ENCODE measurements at places on chromosomes 7 and 10.

GRCh38 chr10:86363184-86363832, 3.3 kb downstream of the GRID1 start:
- DNase-seq: no peak

DNA sequence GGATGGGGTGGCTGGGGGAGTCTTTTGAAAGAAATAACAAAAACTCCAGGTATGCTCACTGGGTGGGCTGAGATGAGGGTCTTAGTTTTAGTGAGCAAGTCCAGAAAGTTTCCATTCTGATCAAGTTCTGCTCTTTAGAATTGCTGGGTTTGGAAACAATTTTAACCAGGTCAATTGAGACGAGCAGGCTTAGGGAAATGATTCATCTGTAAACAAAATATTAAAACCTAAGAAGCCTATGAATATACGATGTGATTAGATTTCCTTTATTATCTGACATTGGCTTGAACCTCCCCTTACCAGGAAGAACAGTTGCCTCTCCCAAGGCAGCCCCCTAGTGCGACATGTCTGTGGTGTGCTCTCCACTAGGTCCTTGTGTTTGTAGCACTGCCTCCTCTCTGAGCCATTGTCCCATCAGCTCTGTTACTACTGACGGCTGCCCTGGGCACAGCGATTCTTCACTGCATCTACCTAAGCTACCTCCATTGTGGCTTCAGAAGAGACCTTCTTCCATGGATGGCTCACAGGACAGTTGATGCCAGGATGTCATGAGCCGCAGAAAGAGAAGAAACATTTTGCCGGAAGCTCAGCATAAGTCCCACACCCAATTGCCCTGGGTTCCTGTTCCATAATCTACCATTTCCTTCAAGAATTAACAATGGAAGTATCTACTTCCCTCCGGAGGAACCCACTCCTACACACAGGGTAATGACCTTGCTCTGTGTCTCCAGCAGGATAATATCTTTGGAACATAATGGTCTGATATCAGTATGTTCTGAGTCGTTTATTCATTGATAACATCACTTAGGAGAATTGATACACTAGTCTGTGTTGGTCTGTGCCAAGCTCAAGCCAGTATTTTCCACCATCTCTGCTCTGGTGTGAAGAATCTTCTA, 95.1 kb upstream of the ITGB1 start:
- no peak for DNase-seq

DNA sequence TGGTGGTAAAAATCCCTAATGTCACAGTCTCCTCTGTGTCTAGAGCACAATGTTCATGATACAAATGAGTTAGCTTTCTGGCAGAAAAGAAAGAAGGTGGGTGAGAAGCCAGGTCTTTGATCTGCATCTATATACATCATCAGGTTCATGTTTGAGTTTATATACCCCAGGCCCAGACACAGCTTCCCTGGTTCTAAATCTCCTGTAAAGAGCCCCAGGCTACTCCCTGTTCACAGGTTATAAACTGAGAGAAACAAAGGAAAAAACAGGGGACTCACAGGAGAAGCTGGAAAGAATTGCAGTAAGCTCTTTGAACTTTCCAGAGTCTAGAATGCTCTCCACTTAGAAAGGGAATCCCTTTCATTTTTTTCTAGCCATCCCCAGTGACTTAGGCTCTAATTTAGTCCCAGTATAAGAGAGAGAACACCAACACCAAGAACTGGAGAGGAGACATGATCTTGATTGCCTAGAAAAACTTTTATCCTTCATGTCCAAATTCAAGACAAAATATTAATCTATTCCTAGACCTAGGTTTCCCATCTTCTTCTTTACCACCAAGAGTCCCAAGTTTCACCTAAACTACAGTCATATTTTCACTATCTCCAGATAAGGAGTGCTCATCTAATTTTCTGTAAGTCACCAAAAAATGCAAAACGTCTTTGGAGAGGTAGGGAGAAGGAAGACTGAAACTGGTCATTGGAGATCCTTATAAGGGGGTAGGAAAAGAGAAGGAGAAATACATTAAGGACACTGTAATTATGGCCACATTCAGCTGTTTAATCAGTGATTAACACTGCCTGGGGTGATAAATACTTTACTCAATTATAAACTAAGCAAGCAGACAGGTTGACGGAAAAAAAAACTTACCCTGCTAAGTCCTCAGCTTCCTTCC, 469 bp downstream of the MSS51 start:
- no peak for DNase-seq

- no peak for DNase-seq
Observed at GRCh38 chr10:11874568-11875493, 51.7 kb downstream of the PROSER2 start.

DNA sequence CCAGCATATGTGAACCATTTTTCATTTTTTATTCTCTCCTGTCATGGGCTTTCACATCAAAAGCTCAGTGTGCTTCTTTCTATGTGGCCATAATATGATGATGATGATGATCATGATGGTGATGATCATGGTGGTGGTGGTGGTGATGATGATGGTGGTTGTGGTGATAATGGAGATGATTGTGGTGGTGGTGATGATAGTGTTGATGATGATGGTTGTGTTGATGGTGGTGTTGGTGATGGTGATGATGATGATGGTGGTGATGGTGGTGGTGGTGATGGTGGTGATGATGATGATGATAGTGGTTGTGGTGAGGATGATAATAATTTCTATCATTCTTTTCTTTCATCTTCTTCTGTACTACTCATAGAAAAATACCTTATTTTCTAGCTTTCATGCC, 413.1 kb upstream of the VSTM2A start:
- DNase-seq: no peak

DNA sequence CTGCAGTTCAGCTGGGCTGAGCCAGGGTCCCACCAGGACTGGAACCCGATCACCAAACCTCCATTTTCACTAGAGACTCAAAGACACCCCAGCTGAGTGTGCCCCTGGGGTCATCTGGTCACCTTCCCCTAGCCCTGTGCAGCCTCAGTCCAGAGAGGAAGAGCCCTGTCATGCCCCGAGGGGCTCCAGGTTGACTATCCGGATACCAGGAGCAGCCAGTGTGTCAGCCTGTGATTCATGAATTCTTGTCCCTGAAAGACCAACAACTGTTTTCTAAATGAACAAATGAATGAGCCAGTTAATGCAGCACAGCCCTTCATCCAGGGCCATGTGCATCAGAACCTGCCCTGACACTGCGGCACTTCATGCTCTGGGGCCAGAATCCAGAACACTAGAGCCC, 201.9 kb upstream of the TCERG1L start:
- no peak for DNase-seq

DNA sequence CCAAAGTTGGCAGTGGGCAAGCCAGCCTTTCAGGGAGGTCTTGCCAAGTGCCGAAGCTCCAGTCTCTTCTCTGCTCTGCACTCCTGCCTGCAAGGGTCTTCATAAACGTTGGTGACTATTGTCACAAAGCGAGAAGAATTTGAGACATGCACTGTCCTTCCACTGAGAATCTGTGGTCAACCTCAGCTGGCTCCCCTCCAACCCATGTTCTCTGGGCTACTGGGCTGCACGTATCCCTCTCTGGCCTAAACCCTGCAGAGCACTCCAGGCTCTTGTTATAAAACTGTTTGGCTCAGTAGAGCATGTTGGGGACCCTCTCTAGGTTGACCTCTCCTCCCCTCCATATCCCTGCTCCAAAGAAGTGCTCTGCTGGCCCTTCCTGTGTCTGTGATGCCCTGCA, 260.4 kb upstream of the NFE2L3 start:
- no peak for DNase-seq

GRCh38 chr10:97939446-97939990, 89.9 kb downstream of the GOLGA7B start:
- DNase-seq: no peak

GRCh38 chr10:95759233-95759826, 3.4 kb downstream of the ENTPD1 start:
- no peak for DNase-seq

DNA sequence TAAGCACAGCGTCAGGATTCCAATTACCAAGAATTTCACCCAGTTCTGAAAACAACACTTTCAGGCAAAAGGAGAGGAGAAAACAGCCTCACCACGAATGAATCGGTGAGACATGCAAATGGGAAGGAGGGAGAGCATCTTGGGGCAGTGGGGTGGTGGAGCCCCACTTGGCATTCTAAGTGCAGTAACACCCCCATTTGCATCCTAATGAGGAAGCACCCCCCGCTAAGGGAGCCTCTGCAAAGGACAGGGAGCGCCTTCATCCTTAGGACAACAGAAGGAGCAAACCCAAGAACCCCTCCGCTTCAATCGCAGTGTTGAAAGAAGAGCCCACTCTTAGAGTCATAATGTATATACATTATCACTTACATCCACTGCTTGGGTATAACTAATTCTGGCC, 46.8 kb downstream of the NRAP start:
- no peak for DNase-seq

DNA sequence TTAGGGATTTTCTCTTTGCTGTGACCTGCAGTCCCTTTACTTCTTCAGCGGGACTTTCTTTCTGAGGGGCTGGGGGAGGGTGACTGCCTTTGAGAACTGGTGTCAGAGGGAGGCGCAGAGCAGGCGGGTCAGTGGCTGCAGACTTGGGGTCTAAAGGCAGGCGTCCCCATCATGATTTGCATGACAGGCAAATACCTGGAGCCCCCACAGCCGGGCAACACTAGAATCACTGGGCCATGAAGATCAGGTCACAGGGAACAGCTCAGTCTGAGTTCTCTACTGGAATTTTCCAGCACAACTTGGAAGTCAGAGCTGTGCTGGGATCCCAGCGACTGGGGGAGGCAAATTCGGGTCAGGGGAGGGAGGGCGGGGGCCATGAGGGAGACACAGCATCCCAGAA, 29.2 kb upstream of the PITRM1 start:
- no peak for DNase-seq

GRCh38 chr7:133528796-133529195, 275.9 kb downstream of the EXOC4 start:
- no peak for DNase-seq

DNA sequence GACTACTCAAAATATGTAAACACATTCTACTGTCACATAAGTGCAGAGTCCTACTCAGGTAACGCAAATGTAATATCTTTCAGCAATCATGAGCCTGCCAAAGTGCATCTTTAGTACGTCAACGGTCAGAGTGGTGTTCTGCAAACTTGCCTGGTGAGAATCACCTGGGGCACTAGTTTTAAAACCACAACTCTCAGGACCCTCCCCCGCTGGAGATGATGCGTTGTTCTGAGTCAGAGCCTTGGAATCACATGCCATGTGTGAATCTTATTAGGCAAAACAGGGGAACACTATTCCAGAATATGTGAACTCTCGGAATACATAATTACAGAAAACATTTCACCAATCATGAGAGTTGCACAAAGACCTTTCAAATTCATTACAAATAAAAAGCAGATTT, 115.7 kb downstream of the TPK1 start:
- DNase-seq: no peak

DNA sequence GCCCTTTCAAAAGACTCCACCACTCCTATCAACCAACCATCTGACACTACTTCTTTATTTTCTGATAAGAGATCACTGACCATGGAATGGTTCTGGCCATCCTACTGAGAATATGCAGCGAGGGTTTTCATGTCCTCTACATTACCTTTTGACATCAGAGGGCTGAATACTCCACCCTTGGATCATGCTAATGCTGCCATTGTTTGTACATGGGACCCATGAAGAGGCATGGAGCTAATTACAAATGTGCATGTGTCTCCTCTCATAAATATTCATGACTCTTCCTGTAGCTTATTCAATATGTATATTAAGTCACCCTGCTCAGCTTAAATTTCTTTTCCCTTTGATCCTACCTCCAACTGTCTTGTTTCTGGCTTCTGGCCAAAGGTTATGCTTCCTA, 1065.8 kb upstream of the GHITM start:
- DNase-seq: no peak

- no peak for DNase-seq
Observed at GRCh38 chr7:146636581-146636980, 520.0 kb downstream of the CNTNAP2 start.

- no peak for DNase-seq
Observed at GRCh38 chr7:40706829-40707228, 572.0 kb downstream of the SUGCT start.

- DNase-seq: no peak
Observed at GRCh38 chr10:45354261-45354660, 19.8 kb upstream of the ALOX5 start.

DNA sequence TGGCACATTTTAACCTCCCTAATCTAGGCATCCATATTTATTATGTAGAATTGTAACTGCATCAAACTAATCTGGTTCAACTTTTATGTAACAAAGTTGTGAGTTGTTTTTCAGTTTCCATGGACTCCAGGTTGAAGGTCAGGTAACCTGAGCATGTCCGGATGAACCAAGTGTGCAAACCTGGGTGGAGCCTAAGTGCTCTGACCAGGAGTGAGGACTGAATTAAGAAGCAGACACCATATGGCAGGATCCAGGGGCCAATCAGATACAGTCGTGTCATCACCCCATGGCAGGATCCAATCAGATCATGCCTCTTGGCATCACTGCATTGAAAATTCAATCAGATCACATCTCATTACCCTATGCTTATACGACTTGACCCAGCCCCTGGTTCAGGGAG, 41.2 kb upstream of the PHYHIPL start:
- DNase-seq: no peak

- DNase-seq: no peak
Observed at GRCh38 chr7:86947929-86948328, 111.5 kb downstream of the ELAPOR2 start.

DNA sequence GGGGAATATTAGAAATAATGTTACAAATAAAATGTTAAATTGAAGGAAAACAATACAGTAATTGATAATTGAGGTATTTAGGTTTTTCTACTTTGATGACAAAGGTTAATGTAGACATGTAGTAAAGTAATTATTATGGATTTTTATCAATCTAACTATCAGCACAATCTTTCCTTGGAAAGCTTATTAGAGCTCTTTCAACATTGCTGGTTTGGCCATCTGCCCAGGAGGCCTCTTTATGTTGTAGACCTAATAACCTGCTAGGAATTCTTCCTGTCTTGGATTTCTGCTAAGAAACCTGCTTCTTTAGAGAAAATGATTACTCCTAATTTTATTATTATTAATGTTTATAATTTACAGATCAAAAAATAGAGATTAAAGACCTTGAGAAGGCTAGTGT, 78.9 kb downstream of the CHRM2 start:
- DNase-seq: no peak

- DNase-seq: no peak
Observed at GRCh38 chr7:158327571-158328180, 259.9 kb downstream of the PTPRN2 start.

All from NCI-H2081 treated with DMSO at 0.1 percent for 48 hours (cell line).